ENCODE measurements at places on chromosomes 16 and 17. TPM values are rescaled to one million over a fixed set of nuclear protein-coding genes. Genes with fewer than 3 reads are reported as not detected.
A peak's percentile ranks its signal among the peaks of the same experiment; 100 is the strongest.

TP53TG3F gene
- not detected for total RNA-seq

GRCh38 chr17:44353672-44354331 lies 8.7 kb downstream of the GRN start:
- no peak overlapping the region for H3K27ac ChIP-seq
- H3K4me1 ChIP-seq = no peaks in the 10 kb centered on the region
- no peak overlapping the region for H3K4me3 ChIP-seq
- DNase-seq = no peak
- no peaks in the 10 kb centered on the region for H3K27me3 ChIP-seq

- H3K36me3 ChIP-seq = no peaks in the 10 kb centered on the region
- H3K27me3 ChIP-seq = no peaks in the 10 kb centered on the region
- DNase-seq = no peak
- peaks cover 14% of the 10 kb centered on the region for H3K4me1 ChIP-seq
- no peak overlapping the region for H3K27ac ChIP-seq
Observed at GRCh38 chr17:42285346-42286050, 2.8 kb upstream of the STAT5A start.

- no peak overlapping the region for H3K4me3 ChIP-seq
- H3K36me3 ChIP-seq = peaks cover 4% of the 10 kb centered on the region
- DNase-seq = peak; percentile 5
- peaks cover 1% of the 10 kb centered on the region for H3K4me1 ChIP-seq
- no peaks in the 10 kb centered on the region for H3K27me3 ChIP-seq
Observed at GRCh38 chr17:57109393-57110151, 24.5 kb downstream of the AKAP1 start.

DNA sequence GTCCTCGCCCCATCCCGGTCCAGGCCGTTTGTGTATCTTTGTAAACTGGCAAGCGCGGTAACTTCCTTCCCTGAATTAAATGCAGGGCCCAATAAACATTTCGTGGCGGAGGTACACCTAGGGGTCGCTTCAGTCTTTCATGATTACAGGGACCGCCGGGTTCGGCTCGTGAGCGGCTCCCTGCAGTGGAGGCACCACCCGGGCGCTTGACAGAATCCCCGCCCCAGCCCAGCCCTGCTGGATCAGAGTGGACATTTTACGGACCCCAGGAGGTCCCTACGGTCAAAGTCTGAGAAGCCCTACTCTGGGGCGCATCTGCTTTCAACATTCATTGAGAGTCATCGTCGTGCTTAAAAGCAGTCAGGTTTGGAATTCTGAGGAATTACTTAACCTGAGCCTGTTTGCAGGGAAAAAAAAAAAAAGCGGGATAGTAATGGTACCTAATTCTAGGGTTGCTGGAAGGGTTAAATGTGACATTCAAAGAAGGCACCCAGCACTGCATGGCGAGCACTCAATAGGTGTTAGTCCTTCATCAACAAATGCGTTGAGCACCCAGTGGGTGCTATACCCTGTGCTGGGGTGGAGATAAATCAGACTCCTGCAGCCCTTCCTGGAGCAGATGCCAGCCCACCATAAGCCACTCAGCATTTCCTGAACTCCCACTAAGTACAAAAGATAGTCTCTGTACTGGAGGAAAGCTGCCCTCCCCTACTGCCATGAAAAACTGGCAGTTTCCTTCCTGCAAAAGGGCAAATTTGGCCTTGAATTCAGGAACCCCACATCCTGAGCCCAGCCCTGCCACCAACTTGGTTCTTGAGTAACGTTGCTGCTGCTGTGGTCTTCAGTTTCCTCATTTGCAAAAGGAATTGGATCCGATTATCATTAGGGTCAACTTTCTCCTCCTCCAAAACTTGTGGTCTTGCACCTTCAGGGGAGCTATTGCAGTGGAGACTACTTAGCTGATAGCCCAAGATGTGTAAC lies 658 bp upstream of the DUSP3 start:
- peaks cover 13% of the 10 kb centered on the region for H3K36me3 ChIP-seq
- peak; percentile 25 for DNase-seq
- peak overlapping the region; percentile 66 for H3K27ac ChIP-seq
- H3K4me3 ChIP-seq = peak overlapping the region; percentile 67
- H3K4me1 ChIP-seq = peaks cover 6% of the 10 kb centered on the region

KRT31 gene
- total RNA-seq = not detected

- H3K27me3 ChIP-seq = peaks cover 5% of the 10 kb centered on the region
- DNase-seq = no peak
Observed at GRCh38 chr16:56347670-56348069, 77.7 kb downstream of the AMFR start.

DNA sequence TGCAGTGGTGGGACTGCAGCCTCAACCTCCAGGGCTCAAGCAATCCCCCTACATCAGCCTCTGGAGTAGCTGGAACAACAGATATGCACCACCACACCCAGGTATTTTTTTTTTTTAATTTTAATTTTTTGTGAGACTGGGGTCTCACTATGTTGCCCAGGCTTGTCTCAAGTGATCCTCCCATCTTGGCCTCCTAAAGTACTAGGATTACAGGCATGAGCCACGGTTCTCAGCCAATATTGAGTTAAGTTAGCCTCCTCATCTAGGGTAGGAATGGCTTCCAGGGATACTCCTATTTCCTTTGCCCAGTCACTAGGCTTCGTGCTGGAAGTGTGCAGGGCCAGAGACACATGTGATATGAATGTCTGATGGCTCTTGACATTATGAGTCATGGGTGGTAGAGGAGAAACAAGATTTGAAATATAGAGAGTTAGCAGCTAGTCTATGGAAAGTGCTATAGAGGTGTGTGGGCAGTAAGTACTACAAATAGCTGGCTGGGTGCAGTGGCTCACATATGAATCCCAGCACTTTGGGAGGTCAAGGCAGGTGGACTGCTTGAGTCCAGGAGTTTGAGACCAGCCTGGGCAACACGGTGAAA lies 8.0 kb upstream of the HES7 start:
- H3K4me3 ChIP-seq = no peak overlapping the region
- peaks cover 1% of the 10 kb centered on the region for H3K4me1 ChIP-seq
- no peak for DNase-seq
- no peaks in the 10 kb centered on the region for H3K27me3 ChIP-seq
- H3K36me3 ChIP-seq = no peaks in the 10 kb centered on the region

- H3K4me3 ChIP-seq = no peak overlapping the region
- H3K27ac ChIP-seq = no peak overlapping the region
- H3K27me3 ChIP-seq = no peaks in the 10 kb centered on the region
- DNase-seq = peak; percentile 43
Observed at GRCh38 chr17:63295288-63295687, 150.8 kb downstream of the CYB561 start.

DNA sequence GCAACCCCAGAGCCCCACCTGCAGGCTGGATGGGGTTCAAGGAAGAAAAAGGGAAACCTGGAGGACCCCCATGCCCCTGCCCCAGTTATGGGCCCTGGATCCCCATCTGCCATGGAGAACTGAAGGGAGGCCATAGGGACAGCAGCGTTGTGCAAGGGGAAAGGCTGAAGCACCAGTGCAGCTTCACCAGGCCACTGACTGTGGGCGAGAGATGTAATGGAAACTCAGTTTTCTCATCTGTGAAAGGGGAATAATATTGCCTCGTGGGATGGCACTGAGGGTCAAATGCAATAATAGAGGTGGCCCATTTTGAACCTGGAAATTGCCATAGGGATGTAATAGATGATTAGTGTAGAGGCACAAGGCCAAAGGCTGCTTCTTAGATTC lies 9.9 kb upstream of the TSPOAP1 start:
- peak overlapping the region; percentile 98 for H3K27ac ChIP-seq
- H3K4me3 ChIP-seq = no peak overlapping the region
- no peak for DNase-seq
- no peaks in the 10 kb centered on the region for H3K36me3 ChIP-seq

GRCh38 chr17:77456951-77457548 lies 316.3 kb downstream of the SEC14L1 start:
- H3K27ac ChIP-seq = no peak overlapping the region
- H3K27me3 ChIP-seq = no peaks in the 10 kb centered on the region
- no peak overlapping the region for H3K4me3 ChIP-seq
- no peak for DNase-seq
- H3K36me3 ChIP-seq = peaks cover 11% of the 10 kb centered on the region

GLIS2 gene
- 0.56 TPM for total RNA-seq

- peak overlapping the region; percentile 88 for H3K4me3 ChIP-seq
- H3K36me3 ChIP-seq = peaks cover 21% of the 10 kb centered on the region
- H3K27ac ChIP-seq = peak overlapping the region; percentile 90
- H3K27me3 ChIP-seq = no peaks in the 10 kb centered on the region
- peaks cover 8% of the 10 kb centered on the region for H3K4me1 ChIP-seq
- DNase-seq = peak; percentile 55
Observed at GRCh38 chr16:4846503-4846900, 586 bp downstream of the GLYR1 start.

DNA sequence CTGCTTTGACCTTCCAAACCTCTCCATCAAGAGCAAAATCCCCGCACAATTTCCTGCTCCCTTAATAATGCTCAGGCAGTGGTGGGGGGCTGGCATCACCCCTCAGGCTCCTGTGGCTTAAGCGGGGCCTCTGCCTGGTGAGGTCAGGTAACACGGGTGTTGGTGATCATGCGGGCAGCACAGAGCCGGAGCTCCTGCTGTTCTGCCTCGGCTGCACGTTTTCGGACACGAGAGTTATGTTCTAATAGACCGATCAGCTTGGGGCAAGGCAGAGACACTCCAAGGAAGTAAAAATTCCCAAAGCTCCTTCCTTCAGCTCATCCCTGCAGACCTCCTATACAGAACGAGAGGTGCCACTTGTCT lies 6.0 kb downstream of the NARF start:
- H3K27me3 ChIP-seq = no peaks in the 10 kb centered on the region
- no peaks in the 10 kb centered on the region for H3K4me1 ChIP-seq
- H3K4me3 ChIP-seq = no peak overlapping the region
- no peak for DNase-seq
- H3K36me3 ChIP-seq = peaks cover 58% of the 10 kb centered on the region

Measured in IMR-90 (cell line).